Fibroblast of skin of back (primary cell): ENCODE measurements at places on chromosomes 7 and 10.

DNA sequence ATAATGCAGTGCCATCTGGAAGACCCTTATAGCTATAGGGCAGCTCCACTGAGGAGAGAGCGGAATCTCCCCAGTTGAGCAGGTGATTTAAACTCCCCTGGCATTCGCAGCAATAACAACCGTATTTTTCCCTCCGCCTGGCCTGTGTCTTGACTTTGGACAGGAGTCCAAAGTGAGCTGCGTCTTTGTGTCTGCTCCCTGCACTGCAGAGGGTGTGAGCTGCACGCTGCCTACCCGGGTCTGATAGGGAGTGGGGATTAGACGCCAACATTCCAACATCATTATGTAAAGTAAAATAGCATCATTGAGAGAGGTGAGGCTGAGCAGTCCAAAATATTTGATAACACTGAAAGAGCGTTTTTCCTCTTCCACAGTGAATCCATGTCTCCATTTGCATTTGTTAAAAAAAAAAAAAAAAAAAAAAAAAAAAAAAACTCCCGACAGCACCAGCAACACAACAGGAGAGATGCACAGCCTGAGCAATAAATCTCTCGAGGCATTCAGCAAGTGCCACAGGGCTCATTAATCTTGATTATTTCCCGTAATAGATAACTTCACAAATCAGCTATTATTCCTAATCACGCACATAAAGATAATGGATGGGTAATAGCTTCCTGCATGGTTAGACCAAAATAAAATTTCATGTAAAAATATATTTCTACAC is 68.6 kb downstream of the CELF2 start:
- DNase-seq, result no peak

DNA sequence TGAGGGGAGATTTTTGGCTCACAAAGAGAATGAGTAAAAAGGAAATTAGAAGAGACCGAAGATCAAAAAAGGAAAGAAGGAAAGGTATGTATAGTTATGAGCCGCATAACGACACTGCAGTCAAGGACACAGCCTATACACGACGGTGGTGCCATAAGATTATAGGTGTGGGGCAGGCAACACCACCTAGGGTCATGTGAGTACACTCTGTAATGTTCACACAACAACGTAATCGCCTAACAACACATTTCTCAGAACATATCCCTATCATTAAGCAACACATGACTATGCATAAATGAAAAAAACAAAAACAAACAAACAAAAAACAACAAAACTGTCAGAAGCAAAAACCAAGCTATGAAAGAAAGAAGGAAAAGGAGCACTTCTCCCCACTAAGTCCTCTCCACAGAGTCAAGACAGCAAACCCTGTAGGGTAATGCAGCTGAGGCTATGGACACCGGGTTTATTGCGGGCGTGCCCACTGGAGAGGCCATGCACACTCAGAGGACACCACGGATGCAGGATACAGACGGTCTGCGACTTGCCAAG is 45.1 kb downstream of the PIP4K2A start:
- no peak for DNase-seq

GRCh38 chr7:27917119-27917518 is 177.2 kb downstream of the TAX1BP1 start:
- no peak for DNase-seq

DNA sequence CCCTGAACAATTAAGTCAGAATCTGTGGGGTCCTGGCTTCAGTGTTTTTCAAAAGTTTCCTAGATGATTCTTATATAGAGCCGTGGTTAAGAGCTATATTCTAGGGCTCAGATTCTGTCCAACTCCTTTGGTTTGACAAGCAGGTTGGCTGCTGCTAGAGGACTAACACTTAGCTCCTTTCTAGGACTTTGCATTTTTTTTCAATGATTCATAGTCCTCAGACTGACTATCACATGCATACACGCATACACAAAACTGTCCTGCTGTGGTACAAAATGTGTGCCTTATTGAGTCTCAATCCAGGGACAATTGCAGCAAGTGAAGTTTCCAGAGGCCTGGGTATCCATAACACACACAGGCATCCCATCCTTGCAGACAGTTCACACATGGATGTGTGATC is 392.0 kb downstream of the NRG3 start:
- DNase-seq, result peak; percentile 51

DNA sequence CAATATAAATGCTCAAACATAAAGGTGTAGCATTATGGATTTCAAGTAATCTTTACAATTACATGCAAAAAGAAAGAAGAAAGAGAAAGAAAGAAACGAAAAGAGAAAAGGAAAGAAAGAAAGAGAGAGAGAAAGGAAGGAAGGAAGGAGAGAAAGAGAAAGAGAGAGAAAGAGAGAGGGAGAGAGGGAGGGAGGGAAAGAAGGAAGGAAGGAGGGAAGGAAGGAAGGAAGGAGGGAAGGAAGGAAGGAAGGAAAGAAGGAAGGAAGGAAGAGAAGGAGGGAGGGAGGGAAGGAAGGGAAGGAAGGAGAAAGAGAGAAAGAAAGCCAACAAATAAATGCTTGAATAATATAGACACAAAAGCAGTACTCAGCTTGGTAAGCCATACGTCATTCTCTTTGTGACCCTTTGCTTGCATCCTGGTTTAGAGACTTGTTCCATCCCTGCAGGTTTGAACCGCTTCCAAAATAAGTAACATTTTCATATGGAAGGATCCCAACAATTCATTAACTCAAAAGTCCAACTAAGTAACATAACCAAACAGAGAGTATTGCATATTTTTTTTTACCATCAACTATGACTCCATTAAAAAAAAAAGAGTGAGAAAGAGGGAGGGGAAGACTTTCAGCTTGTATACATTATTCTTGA is 95.8 kb downstream of the SEMA3D start:
- DNase-seq, result no peak

GRCh38 chr10:90960355-90960814 is 39.5 kb upstream of the ANKRD1 start:
- peak; percentile 99 for DNase-seq
